ENCODE measurements at places on chromosomes 4 and X.

GRCh38 chrX:70508296-70508911 lies 63.8 kb downstream of the DLG3 start:
- peak; percentile 93 for DNase-seq

DNA sequence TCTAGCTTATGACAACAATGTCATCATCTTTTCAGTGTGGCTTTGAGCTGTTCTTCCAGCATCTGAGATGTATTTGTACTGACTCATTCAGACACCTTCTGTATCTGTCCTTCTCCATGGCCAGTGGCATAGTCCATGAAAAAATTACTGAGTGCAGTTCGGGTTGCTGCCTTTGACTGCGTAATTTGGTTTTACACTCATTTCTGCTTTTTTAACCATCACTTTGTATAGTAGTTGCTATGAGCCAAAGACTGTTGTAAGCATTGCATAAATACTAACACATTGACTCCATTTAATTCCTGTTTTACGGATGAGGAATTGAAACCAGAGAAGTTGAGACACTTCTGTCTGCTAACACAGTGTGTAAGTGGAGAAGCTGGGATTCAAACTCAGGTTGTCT lies 190.7 kb upstream of the MID1 start:
- no peak for DNase-seq

DNA sequence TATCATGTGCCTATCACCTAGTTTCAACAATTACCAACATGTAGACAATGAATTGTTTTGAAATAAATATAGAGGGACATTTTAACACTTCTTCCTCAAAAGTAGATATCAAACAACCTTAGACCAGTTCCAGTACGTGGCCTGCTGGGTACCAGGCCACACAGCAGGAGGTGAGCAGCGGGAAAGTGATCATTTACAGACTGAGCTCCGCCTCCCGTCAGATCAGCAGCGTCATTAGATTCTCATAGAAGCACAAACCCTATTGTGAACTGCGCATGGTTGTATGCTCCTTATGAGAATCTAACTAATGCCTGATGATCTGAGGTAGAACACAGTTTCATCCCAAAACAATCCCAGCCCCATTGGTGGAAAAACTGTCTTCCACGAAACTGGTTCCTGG lies 6.5 kb downstream of the BBS7 start:
- DNase-seq = no peak

DNA sequence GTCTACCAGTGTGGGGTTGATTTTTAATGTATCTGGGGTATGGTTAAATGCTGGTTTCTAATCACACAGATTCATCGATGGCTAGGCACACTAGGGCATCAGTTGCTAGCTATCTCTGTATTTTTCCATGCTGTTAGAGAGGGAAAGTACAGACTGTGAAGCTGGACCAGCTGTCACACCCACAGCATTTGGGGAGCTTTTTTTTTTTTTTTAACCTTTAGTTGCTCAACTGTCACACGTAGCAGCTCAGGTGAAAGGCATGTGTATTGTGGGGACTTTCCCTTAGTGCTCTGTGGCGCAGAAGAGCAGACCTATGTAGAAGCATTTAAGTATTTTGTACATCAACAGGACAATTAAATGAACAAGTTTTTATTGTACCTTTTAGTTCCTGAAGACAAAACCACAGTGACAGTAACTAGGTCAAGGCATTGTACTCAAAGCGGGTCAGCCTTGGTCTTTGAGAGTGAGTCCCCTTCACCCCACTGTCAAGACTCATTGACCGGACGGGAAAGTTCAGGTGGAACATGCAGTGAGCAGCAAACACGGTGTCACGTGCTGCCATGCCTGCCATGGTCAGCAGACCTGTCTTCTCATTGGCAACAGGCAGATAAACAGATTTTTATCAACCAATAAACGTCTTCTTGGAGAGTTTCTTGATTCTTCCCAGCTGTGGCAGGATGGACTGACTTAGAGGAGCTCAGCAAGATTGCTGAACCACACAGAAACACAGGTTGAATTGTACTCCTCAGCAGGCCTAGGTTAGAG lies 65.3 kb downstream of the CASP3 start:
- DNase-seq = no peak

GRCh38 chrX:15790769-15791290 lies 546 bp downstream of the ZRSR2 start:
- no peak for DNase-seq

GRCh38 chr4:182449186-182449929 lies 206.2 kb downstream of the TENM3 start:
- no peak for DNase-seq

DNA sequence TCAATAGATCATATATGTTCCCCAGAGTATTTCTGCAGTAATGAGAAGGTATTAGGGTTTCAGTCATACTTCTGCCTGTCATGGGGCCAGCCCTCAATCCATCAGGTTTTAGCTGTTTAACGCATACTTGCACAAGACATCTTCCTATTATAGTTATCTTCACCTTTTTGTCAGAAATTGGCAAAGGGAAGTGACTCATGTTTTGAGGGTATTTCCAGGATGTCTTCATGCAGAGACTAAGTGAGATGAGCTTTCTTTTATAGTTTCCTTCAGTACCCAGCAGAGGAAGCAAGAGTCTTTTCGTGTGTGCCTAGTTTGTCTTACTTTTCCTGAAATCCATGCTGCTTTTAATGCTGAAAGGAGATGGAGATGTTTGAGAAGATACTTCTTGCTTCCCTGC lies 9.5 kb downstream of the CSTF2 start:
- DNase-seq = no peak

DNA sequence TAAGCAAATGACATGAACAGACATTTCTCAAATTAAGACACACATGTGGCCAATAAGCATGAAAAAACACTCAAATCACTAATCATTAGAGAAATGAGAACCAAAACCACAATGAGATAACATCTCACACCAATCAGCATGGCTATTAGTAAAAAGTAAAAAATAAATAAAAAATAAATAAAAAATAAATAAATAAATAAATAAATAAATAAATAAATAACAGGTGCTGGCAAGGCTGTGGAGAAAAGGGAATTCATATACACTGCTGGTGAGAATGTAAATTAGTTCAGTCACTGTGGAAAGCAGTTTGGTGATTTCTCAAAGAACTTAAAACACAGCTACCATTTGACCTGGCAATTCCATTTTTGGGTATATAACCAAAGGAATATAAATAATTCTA lies 167.1 kb upstream of the CNKSR2 start:
- DNase-seq = no peak

GRCh38 chr4:152747444-152747843 lies 32.1 kb downstream of the TIGD4 start:
- DNase-seq = no peak

DNA sequence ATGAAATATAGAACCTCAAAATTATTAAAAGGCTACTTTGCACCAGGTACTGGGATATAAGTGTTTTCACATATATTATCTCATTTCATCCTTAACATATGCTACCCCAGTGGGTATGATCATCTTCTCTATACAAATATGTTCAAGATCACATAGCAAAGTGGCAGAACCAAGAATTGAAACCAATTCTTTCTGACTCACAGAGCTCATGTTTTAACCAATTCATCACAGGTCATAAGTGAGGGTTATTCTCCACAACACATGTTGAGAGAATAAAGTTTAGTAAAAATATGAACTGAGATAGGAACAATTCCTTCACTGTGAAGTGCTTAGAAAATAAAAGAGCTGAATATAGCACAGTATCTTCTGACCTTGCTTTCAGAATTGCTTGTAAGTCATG lies 442.9 kb upstream of the RASGEF1B start:
- DNase-seq = no peak

- DNase-seq = no peak
Observed at GRCh38 chrX:70079870-70080269, 17.6 kb downstream of the OTUD6A start.

DNA sequence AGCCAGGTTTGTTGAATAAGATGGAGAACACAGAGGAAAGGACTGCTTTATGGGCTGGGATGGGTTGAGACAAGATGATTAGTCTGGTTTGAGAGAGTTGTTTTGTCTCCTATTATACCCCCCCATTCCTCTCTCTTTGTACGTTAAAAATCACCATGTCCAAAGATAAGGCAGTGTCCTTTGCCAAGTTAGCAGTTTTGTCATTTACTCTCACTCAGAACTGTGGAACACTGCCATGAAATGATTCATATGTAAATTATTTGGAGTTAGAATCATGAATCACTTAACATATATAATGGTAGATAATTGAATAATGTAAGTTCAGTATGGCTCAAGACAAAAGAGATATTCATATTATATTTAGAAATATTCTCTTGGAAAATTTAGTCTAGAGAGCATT lies 151.3 kb downstream of the DCLK2 start:
- DNase-seq = no peak

DNA sequence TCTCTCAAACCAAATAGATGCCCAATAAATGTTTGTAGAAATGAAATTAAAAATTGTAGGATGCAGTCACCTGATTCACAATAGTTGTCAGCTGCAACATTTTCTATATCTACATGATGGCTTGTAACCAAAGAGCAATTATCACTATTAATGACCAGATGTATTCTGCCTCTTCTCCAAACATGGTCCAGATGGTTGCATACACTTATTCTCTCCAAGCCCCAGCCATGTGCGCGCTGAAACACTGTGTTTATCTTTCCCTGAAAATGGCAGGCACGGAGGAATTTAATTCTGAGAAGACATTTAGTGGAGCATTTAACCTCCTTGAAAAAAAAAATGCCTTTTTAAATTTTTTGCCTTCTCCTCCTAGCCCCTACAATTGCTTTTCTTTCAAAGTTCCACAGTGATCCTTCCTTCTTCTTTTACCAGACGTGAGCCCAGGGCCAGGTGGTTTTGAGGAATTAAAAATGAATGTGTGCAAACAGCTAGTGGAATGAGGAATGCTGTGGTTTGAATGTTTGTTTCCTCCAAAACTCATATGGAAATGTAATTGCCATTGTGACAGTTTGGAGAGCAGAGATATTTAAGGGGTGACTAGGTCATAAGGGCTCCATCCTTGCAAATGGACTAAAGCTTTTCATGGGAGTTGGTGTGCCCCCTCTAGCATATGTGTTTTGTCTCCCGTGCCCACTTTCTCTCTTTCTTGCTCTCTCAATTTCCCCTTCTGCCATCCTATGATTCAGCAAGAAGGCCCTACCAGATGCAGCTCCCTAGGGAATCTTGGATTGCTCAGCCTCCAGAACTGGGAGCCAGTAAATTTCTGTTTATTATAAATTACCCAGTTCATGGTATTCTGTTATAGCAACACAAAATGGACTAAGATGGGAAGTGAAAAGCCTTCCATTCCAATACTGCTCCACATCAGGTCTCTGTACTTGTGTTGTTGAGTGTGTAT lies 136.0 kb downstream of the GABRB1 start:
- no peak for DNase-seq

DNA sequence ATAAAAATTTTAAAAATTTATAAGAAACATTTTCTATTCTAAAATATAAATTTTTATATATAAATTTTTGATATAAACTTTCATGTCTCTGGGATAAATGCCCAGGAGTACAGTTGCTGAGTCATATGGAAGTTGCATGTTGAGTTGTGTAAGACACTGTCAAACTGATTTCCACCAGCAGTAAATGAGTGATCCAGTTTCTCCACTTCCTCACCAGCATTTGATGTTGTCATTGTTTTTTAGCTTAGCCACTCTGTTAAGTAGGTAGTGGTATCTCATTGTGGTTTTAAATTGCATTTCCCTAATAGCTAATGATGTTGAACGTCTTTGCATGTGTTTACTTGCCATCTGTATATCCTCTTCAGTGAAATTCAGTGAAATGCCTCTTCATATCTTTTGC lies 66.5 kb downstream of the MAMLD1 start:
- DNase-seq = no peak

GRCh38 chr4:140069066-140069465 lies 84.9 kb downstream of the MAML3 start:
- DNase-seq = no peak

DNA sequence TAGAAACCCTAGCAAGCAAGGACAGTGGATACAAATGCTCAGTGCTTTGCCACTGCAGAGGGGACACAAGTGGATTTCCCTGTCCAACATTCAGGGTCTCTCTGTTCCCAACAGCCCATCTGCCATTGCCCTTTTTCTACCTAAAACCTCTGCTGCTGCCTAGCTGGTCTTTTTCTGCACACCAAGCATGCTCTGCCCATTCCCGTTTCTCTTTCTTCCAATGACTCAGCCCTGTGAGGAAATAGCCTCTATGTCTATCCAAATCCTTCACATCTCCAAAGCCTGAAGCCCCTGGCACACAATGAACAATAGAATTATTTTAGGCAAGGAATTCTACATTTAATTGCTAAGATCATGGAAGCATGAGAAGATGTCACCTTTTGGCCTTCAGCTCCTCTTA lies 5.7 kb upstream of the AMELX start:
- DNase-seq = no peak

DNA sequence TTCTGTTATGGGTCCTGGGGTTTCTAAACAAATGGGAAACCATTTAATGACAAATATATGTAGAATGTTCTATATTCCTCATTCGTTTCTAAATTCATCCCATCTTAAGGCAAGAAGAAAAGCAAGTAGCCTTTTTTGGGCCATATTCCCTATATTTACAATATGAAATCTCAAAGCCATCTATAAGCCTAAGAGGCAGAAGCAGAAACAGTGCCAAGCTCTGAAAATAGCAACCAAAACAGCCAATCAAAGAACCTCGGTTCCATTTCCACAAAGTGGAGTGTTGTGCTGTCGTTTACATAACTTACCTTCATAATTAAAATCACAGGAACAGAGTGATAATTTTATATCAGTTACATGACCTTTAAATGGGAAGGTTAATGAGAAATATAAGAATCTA lies 330.6 kb upstream of the GATB start:
- no peak for DNase-seq

DNA sequence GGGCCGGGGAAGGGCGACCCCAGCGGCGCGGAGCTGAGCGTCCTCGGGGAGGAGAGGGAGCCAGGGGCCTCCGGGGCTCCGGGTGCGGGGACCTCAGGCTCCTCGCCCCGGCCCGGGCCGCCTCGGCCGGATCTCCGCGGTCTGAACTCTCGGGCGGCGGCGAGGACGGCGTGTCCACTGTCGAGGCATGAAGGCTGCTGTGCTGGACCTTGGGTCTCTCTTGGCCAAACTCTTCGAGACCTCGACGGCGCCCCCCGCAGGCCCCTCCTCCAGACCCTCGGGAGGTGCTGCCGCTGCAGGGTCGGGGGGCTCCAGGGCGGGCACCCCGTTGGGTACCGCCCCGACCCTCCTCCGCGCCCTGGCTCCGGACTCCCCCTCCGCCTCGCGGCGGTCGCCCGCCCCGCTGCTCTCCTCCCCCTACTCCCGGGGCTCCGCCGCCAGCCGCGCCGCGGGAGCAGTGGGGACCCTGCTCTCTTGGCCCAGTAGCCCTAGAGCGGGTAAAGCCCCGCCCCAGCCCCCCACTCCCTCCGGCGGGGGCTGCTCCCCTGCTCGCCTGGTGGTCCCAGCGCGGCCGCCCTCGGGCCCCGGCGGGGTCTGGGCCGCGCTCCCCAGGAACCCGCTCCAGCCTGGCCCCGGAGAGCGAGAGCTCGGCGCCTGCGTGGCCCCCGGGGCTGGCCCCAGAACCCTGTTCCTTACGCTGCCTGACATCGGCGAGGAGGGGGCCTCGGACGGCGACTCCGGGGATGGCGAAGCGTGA lies 564 bp downstream of the FAM149A start:
- DNase-seq = no peak

DNA sequence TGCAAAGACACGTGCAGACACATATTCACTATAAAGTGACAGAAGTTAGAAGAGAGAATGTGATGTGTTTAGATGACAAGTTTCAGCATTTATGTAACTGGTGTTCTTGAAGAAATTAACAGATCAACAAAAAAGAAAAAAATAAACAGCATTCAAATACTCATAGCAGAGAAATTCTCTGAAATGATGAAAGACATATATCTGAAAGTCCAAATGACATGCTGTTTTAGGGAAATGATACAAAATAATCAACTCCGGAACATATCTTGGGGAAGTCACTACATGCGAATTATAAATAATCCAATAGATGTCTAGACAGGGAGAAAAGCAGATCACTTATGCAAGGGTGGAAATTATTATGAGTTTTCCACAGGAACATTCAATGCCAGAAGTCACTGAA lies 146.0 kb downstream of the SPANXN4 start:
- DNase-seq = no peak
